ENCODE measurements at places on chromosomes 5 and 9.

- no peak for DNase-seq
These were observed 131.2 kb downstream of the WNK2 start for GRCh38 chr9:93315118-93315517.

GRCh38 chr9:128972956-128973355 is 25.5 kb downstream of the NUP188 start:
- DNase-seq: no peak

- no peak for DNase-seq
These were observed 3.7 kb downstream of the ROPN1L start for GRCh38 chr5:10445352-10445751.

GRCh38 chr9:116368680-116369079 is 215.1 kb downstream of the PAPPA start:
- DNase-seq: no peak

DNA sequence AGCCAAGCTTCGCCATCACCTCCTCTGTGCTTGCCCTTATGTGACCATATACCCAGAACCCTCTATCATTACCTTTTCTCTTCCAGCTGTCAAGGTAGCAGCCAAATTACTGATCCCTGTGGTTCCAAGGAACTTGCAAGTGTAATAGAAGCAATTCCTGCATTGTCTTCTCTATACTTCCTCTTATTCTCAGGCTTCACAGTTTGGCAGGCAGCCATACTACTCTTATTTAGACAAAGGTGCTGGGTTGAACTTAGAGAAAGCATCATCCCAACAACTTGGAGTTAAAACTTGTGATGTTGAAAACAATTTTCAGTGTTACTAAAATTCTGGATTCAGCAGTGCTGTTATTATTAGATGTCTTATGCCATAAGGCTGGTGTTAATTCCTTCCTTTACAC is 93.2 kb downstream of the NLN start:
- DNase-seq: no peak

- DNase-seq: no peak
These were observed 528.8 kb downstream of the IRX1 start for GRCh38 chr5:4124221-4124970.

DNA sequence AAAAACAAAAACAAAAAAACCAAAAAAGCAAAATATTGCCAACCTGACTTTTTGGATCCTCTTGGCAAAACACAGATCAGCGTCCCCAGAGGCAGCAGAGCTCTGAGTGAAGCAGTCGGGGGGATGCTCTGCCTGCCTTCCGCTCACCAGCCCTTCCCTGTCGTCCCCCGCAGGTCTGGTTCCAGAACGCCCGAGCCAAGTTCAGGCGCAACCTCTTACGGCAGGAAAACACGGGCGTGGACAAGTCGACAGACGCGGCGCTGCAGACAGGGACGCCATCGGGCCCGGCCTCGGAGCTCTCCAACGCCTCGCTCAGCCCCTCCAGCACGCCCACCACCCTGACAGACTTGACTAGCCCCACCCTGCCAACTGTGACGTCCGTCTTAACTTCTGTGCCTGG is 20.7 kb downstream of the LHX2 start:
- no peak for DNase-seq

All from CD4-positive, alpha-beta T cell (primary cell).